ENCODE measurements at places on chromosomes 5 and 9.

GRCh38 chr9:75149841-75150241 is 61.5 kb downstream of the OSTF1 start:
- DNase-seq, result no peak

- no peak for DNase-seq
These were observed 50.7 kb upstream of the VLDLR start for GRCh38 chr9:2570615-2571479.

DNA sequence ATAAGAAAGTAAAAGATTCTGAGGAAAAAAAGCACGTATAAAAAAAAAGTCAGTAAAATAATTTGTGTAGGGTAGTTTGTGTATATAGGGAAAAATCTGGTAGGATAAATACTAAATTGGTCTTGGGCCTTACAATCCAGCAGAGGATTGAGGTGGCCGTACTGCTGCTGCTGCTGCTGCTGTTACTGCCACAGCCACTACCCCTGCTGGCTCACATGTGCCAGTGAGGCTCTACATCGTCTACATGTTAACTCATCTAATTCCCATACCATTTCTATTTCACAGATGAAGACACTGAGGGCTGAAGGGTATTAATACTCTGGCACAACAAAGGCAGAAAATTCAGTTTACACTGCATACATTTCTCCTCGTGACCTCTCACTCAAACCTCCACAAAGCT is 928.5 kb downstream of the TLE4 start:
- no peak for DNase-seq

- DNase-seq, result no peak
These were observed 453.3 kb downstream of the DIRAS2 start for GRCh38 chr9:90189306-90189705.

All from left forelimb (tissue), 1 donor.